ENCODE measurements at places on chromosomes 5 and 9. TPM values are rescaled to one million over a fixed set of nuclear protein-coding genes. Genes with fewer than 3 reads are reported as not detected.

Gene MROH2B
- not detected for total RNA-seq

Gene PCDHB3
- total RNA-seq, result 5.4 TPM

Gene MLANA
- total RNA-seq, result 12.1 TPM

Gene GRXCR2
- total RNA-seq, result not detected

Gene TPRN
- 24.1 TPM for total RNA-seq
